ENCODE measurements at places on chromosomes 6 and 20. TPM values are rescaled to one million over a fixed set of nuclear protein-coding genes. Genes with fewer than 3 reads are reported as not detected.

Gene ELOVL2
- total RNA-seq = not detected

Gene NOX3
- not detected for total RNA-seq

Gene SLPI
- total RNA-seq = not detected

Gene FLRT3
- total RNA-seq = not detected

Gene RFX6
- total RNA-seq = not detected

Gene PDYN
- total RNA-seq = not detected

Gene NOL4L
- 14.3 TPM for total RNA-seq

Gene RIPPLY2
- total RNA-seq = not detected

Gene TCP1
- total RNA-seq = 454 TPM

Gene ADGB
- not detected for total RNA-seq

Gene FAM83C
- total RNA-seq = not detected

Gene TGM3
- not detected for total RNA-seq

Gene SASH1
- total RNA-seq = 1.4 TPM

Gene CDK19
- total RNA-seq = 12.4 TPM

Gene FRK
- total RNA-seq = 0.02 TPM

Gene PRRT1
- 0.57 TPM for total RNA-seq

Gene UNC93A
- not detected for total RNA-seq

Gene KCTD20
- total RNA-seq = 62.4 TPM

Gene NRSN1
- total RNA-seq = not detected

Gene PSMA7
- 450 TPM for total RNA-seq

Gene RPRD1B
- total RNA-seq = 49.7 TPM

Gene TAAR1
- total RNA-seq = not detected

Gene ADGRB3
- not detected for total RNA-seq

Gene BTNL2
- not detected for total RNA-seq

Gene POU5F1
- not detected for total RNA-seq

Gene MEP1A
- not detected for total RNA-seq

Gene NKX2-2
- not detected for total RNA-seq

Gene PMEPA1
- 0.57 TPM for total RNA-seq

Gene PDE10A
- total RNA-seq = not detected

Gene LRRC73
- 0.12 TPM for total RNA-seq

Gene BMP2
- 0.12 TPM for total RNA-seq

Gene IL17A
- total RNA-seq = not detected

Gene SIM1
- total RNA-seq = 0.13 TPM

Gene ITCH
- 55.6 TPM for total RNA-seq

Gene SDHAF4
- total RNA-seq = 11.8 TPM

Gene SNAI1
- total RNA-seq = 3.5 TPM

Gene PROKR2
- not detected for total RNA-seq

Gene CAGE1
- 0.13 TPM for total RNA-seq

Gene MARCKS
- 0.10 TPM for total RNA-seq

Gene PTGIS
- 40.6 TPM for total RNA-seq

Gene EPHA7
- total RNA-seq = not detected

Gene CYP24A1
- total RNA-seq = not detected

Gene KCNK16
- not detected for total RNA-seq

Gene NTSR1
- total RNA-seq = not detected

Gene TAF8
- total RNA-seq = 36.7 TPM

Gene BPIFA1
- not detected for total RNA-seq

Gene SOX4
- 1.5 TPM for total RNA-seq

Gene WFDC12
- total RNA-seq = not detected

Gene TBX18
- total RNA-seq = not detected

All from activated T-helper 1 cell treated with anti-CD3 and anti-CD28 coated beads, Interleukin-12 subunit alpha, Interleukin-12 subunit beta, Interleukin-2, Interleukin-4 antibody, amounts not matched to agents 30 ng/mL and 10 ng/mL and 1 ng/mL, durations not matched to agents 14 hours and 24 hours and 36 hours (primary cell).